Osteoblast (primary cell): ENCODE measurements at places on chromosomes 1 and 21. TPM values are rescaled to one million over a fixed set of nuclear protein-coding genes. Genes with fewer than 3 reads are reported as not detected.

GRCh38 chr1:45456531-45456930 is 34.4 kb downstream of the TESK2 start:
- no peaks in the 10 kb centered on the region for H3K27me3 ChIP-seq
- no peak for DNase-seq
- no peaks in the 10 kb centered on the region for H3K4me1 ChIP-seq
- H3K36me3 ChIP-seq: no peaks in the 10 kb centered on the region
- no peak overlapping the region for H3K27ac ChIP-seq
- no peak overlapping the region for H3K4me3 ChIP-seq

- no peak overlapping the region for H3K27ac ChIP-seq
- no peak for DNase-seq
- H3K4me3 ChIP-seq: no peak overlapping the region
- H3K4me1 ChIP-seq: no peaks in the 10 kb centered on the region
- no peaks in the 10 kb centered on the region for H3K36me3 ChIP-seq
Measured at GRCh38 chr1:79694241-79694640, 687.7 kb upstream of the ADGRL4 start.

DNA sequence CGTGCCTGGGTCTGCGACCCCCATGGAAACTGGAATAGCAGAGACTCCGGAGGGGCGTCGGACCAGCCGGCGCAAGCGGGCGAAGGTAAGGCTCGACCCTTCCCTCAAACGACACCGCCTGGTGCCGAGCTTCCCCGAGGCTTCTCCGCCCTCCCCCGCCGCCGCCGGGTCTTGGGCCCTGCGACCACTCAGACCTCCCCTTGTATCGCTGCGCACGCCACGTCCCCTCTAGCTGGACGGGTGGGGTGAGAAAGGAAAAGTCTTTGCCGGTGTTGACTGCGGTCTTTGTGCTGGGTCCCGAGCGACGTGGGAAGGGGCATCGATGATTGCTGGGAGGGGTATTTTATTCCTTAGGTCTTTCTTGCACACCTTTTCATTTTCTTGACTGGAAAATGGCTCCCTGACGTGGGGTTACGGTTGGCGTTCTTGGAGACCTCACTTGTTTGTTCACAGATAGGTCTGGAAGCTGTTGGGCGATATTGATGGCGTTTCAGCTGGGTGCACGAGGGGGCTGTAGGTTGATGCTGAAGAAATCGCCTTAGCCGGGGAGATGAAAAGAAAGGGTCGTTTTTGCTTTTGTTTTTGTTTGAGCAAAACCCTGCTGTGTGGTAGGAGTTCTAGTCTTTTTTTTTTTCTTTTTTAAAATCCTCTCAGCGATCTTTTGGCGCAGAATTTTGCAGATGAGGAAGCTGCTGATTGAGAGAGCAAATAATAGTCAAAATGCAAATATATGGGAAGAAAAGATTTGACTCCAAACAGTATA is 776 bp downstream of the KDM1A start:
- H3K27ac ChIP-seq: peak overlapping the region; percentile 89
- DNase-seq: peak; percentile 85
- H3K27me3 ChIP-seq: no peaks in the 10 kb centered on the region
- H3K4me1 ChIP-seq: peaks cover 9% of the 10 kb centered on the region
- peak overlapping the region; percentile 99 for H3K4me3 ChIP-seq
- no peaks in the 10 kb centered on the region for H3K36me3 ChIP-seq

DNA sequence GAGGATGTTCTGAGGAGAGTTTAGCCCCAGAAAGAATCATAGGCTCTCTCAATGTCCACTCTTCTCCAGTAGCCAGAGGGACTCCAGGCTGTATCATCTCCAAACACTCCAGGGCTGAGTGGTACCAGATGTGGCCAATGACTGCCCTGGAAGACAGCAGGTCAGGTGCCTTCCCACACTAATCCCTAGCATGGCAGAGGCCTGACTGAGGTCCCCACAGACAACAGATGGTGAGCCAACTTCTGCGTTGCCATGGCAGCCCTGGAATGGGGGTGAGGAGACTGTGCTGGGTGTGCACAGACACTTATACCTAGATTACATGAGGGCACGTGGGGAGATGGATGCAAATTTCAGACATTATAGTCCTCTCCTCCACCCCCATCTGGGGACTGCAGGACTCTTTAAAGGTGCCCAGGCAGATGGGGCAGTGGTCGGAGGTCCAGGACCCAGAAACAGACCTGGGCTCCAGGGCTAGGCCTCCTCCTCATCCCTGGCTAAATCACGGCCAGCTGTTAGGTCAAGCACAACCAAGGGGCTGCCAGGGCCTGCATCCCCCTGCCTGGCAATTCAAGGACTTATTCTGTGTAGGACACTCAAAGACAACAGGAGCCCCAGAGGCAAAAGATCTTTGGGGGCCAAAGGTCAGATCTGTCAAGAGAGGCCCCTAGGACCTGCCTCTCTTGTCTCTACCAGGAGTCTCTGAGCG is 42.9 kb downstream of the CAMK2N1 start:
- no peak overlapping the region for H3K27ac ChIP-seq
- H3K27me3 ChIP-seq: peaks cover 8% of the 10 kb centered on the region
- H3K4me3 ChIP-seq: no peak overlapping the region
- H3K4me1 ChIP-seq: no peaks in the 10 kb centered on the region

GRCh38 chr1:8378981-8379470 is 61.1 kb downstream of the SLC45A1 start:
- H3K4me3 ChIP-seq: no peak overlapping the region
- no peaks in the 10 kb centered on the region for H3K27me3 ChIP-seq
- DNase-seq: no peak
- H3K27ac ChIP-seq: peak overlapping the region; percentile 46

GRCh38 chr1:111154021-111154999 is 14.3 kb downstream of the CEPT1 start:
- DNase-seq: no peak
- H3K27me3 ChIP-seq: no peaks in the 10 kb centered on the region
- H3K4me3 ChIP-seq: no peak overlapping the region
- H3K36me3 ChIP-seq: peaks cover 36% of the 10 kb centered on the region

- no peaks in the 10 kb centered on the region for H3K36me3 ChIP-seq
- H3K4me3 ChIP-seq: no peak overlapping the region
- H3K27me3 ChIP-seq: no peaks in the 10 kb centered on the region
- H3K4me1 ChIP-seq: no peaks in the 10 kb centered on the region
- no peak for DNase-seq
Measured at GRCh38 chr1:49408346-49408745, 615.4 kb downstream of the AGBL4 start.

DNA sequence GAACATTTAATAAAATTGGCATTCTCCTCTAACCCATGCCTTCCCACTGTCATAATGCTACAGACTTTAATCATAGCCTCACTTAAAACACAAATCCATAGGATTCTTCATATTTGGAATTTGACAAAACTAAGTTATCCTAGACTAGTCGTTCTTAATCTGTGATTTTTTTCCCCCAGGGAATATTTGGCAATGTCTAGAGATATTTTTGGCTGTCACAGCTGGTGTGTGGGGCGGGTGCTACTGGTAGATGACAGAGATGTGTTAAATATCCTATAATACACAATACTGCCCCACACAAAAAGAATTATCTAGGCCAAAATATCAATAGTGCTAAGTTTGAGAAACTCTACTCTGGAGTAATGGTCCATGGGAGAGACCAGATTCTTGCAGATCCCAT is 95.8 kb upstream of the HMGB4 start:
- no peak overlapping the region for H3K4me3 ChIP-seq
- DNase-seq: no peak
- H3K36me3 ChIP-seq: no peaks in the 10 kb centered on the region
- H3K4me1 ChIP-seq: no peaks in the 10 kb centered on the region
- no peak overlapping the region for H3K27ac ChIP-seq
- H3K27me3 ChIP-seq: no peaks in the 10 kb centered on the region

- no peak overlapping the region for H3K4me3 ChIP-seq
- H3K27ac ChIP-seq: peak overlapping the region; percentile 75
- peaks cover 20% of the 10 kb centered on the region for H3K4me1 ChIP-seq
- H3K36me3 ChIP-seq: peaks cover 18% of the 10 kb centered on the region
- no peak for DNase-seq
Measured at GRCh38 chr1:68188060-68188538, 44.2 kb downstream of the WLS start.

DNA sequence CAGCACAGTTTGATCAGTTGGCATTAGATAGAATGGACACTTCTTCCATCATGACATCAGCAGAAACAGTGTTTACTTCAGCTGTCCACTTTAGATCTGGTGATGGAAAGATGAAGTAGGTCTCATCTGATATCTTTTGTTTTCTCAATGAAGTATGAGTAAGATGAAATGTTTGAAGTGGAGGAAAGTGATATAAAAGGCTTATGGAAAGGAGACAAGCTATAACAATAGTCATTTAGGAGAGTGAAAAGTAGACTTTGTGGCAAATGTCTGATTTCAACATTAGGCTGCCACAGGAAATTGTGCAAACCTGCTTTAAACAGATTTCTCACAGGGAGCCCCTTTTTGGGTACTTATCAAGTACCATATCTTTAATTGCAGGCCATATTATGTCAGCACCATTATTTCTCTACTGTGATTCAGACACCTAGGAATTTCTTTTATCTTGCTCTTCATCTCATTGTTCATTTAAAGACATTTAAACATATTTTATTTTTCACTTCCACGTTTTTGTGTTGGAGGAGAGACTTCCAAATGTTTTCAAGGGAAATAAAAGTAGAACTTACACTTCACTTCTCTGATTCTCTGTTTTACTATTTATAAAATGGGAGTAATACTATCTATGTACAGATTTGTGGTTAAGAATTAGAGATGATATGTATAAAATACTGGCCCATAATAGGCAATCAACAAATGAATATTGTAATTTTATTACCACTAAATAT is 18.1 kb downstream of the PDC start:
- no peak overlapping the region for H3K4me3 ChIP-seq
- no peaks in the 10 kb centered on the region for H3K36me3 ChIP-seq
- DNase-seq: no peak
- peak overlapping the region; percentile 89 for H3K27ac ChIP-seq

DNA sequence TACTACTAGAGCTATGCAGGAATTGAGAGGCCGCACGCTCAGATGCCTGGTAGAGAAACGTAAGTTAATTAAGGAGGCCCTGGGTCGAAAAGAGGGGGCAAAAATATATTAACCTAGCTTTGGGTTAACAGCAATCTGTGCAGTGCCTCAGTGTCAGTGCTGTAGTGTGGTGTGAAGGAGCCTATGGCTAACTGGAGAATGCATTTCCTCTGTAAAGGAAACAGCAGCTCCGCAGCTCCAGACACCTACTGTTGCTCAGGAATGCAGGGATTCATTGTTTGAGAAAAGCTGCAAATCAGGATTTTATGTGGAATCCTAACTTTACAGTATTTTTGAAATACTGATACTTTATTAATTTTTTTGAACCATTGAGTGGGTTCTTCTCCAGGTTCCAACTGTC is 18.4 kb downstream of the VANGL1 start:
- no peak overlapping the region for H3K4me3 ChIP-seq
- H3K4me1 ChIP-seq: no peaks in the 10 kb centered on the region
- DNase-seq: no peak
- no peak overlapping the region for H3K27ac ChIP-seq
- peaks cover 38% of the 10 kb centered on the region for H3K36me3 ChIP-seq

DNA sequence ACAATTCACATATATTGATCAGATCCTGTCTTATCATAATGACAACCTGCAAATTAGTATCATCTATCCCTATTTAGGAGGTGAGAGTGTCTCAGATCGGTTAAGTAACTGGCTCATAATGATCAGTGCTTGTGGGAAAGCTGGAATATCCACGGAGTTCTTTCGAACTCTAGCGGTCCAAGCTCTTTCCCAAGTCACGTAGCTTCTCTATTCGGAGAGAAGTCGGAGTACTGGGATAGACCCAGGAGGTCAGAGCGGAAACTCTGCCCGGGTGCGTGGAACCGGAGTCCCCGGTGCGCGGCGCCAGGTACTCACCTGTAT is 339 bp downstream of the PTGS2 start:
- peaks cover 17% of the 10 kb centered on the region for H3K36me3 ChIP-seq
- H3K27ac ChIP-seq: peak overlapping the region; percentile 97
- H3K27me3 ChIP-seq: no peaks in the 10 kb centered on the region
- H3K4me3 ChIP-seq: peak overlapping the region; percentile 93
- H3K4me1 ChIP-seq: peaks cover 19% of the 10 kb centered on the region
- no peak for DNase-seq

DNA sequence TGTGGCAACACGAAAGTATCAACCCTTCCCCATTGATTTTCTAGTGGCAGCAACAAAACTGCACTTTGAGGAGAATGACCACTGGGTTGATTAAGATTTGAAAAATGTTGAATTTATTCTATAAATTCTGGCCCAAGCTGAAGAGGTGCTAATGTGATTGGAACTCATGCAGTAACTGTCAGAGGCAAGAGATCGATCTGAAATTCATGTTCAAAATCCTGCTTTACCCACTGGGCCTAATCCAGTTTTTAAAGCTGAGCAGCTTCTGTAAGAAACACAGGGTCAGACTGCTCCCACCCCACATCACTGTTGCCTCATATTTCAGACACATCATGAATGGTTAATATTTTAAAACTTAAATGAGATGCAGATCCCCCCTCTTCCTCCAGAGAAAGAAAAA is 617.5 kb upstream of the BEND5 start:
- no peak overlapping the region for H3K27ac ChIP-seq
- H3K27me3 ChIP-seq: no peaks in the 10 kb centered on the region
- DNase-seq: peak; percentile 1

The DNAI4 gene
- total RNA-seq: 12.7 and 15.0 TPM in 2 replicates

The HMCN1 gene
- 178 and 269 TPM in 2 replicates for total RNA-seq

The ANKRD34A gene
- total RNA-seq: 0.59 and 1.1 TPM in 2 replicates
